ENCODE measurements at places on chromosomes 7 and 10. TPM values are rescaled to one million over a fixed set of nuclear protein-coding genes. Genes with fewer than 3 reads are reported as not detected.

DNA sequence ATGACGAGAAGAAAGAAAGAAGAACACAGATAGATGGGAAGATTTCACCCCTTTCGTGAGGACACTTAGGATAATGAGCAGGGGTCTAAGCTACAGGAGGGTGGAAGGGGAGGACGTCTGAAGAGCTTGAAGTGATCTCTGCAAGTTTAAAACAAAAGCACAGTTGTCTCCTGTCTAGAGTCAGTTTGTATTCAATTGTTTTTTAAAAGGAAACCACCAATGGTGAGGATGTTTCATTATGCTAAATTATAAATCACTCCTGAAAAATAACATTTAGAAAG is 85.9 kb downstream of the ADAM12 start:
- peaks cover 16% of the 10 kb centered on the region for H3K4me1 ChIP-seq
- no peak overlapping the region for H3K4me3 ChIP-seq
- H3K27ac ChIP-seq, result no peak overlapping the region
- no peak for DNase-seq
- no peaks in the 10 kb centered on the region for H3K27me3 ChIP-seq
- peaks cover 1% of the 10 kb centered on the region for H3K36me3 ChIP-seq

The SLC18A3 gene
- 0.34 TPM for total RNA-seq

DNA sequence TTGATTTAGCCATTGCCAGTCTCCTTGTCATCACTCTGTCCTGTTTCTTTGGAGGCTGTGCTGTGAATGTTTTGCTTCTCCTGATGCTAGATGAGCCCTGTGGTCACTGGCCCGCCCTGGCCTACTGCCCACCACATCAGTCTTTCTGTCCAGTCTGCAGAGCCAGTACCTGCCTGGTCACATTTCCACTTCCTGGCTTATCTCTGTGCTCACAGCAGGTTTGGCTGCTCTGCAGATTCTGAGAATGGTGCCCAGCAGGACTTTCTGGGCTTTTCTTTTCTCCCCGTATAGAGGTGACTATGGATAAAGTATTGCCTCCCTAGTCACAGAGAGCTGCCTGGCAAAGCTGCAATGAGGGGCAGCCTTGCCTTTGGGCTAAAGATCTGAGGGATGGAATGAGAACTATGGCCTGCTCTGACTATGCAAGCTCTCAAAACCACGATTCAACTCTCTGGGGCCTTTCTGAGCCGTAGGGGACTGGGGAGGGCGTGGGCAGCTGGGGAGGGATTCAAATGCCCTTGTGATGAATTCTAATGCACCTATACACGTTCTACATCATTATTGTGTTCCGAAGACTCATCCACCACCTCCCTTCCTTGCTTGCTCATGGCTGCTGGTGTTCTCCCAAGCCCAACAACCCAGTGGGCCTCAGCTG is 410.4 kb upstream of the NPVF start:
- no peaks in the 10 kb centered on the region for H3K36me3 ChIP-seq
- no peak for DNase-seq
- H3K27ac ChIP-seq, result peak overlapping the region; percentile 53
- H3K27me3 ChIP-seq, result no peaks in the 10 kb centered on the region
- H3K4me1 ChIP-seq, result peaks cover 51% of the 10 kb centered on the region

DNA sequence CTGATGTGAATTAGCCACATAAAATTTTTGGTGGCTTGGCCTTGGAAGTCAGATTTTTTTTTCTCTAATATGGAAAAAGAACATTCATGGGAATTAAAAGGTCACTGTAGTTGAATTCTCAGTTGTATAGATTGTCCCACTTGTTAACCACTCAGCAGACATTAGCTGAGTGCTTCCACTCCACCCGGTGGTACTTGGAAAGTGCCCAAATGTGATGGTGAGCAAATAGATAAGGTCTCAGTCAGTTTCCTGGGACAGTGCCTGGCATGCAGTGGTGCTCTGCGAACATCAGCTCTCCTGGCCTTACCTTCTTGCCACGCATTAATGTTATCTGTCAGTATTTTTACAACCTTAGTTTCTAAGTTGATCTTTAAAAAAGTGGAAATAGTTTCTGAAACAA is 1.4 kb downstream of the ATP5F1C start:
- no peak overlapping the region for H3K4me3 ChIP-seq
- peaks cover 57% of the 10 kb centered on the region for H3K4me1 ChIP-seq
- H3K36me3 ChIP-seq, result peaks cover 8% of the 10 kb centered on the region
- no peak for DNase-seq
- H3K27me3 ChIP-seq, result no peaks in the 10 kb centered on the region

GRCh38 chr10:129505500-129506075 is 38.5 kb downstream of the MGMT start:
- DNase-seq, result no peak
- no peaks in the 10 kb centered on the region for H3K4me1 ChIP-seq
- H3K27ac ChIP-seq, result no peak overlapping the region
- no peaks in the 10 kb centered on the region for H3K36me3 ChIP-seq

The NPTX2 gene
- total RNA-seq, result 5.1 TPM

DNA sequence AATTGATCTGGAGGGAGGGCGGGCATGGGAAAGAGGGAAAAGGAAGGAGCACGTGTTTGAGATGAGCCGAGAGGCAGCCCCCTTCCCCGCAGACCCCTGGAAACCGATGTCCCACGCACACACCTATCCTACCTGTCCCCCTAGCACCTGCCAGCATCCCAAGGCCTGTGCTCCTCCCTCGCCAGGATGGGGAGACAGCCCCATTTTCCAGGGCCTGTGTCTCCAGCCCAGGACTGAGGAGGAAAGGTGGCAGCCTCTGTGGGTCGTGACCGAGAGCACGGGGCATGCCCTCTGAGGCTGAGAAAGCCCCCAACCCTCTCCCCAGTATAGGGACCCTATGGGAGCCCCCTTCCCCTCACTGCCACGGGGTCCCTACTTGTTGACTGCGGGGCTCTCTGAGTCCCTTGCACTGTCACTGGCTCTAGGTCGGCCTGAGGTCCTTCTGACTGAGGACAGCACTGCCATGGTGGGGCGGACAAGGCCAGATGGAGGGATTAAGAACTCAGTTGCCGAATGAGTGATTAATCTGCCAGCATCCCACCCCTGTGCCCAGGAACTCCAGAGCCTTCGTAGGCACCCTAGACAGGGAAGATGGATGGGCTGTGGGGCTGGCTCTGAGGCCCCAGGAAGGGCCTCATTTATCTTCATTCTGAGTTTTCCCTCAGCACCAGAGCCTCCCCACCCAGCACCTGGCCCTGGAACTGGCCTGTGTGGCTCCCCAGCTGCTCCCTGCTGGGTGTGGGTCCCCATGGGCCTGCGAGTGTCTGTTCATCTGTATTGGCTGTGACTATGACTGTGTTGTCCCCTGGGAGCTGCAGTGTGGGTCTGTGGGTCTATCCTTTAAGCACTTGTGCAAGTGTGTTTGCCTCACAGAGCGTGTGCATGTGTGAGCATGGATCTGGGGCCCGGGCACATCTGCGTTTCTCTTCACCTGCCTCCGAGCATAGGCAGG is 26.0 kb downstream of the CRHR2 start:
- no peak overlapping the region for H3K4me3 ChIP-seq
- H3K27ac ChIP-seq, result no peak overlapping the region
- peaks cover 2% of the 10 kb centered on the region for H3K36me3 ChIP-seq
- H3K27me3 ChIP-seq, result peaks cover 3% of the 10 kb centered on the region
- H3K4me1 ChIP-seq, result no peaks in the 10 kb centered on the region

Measured in osteocyte (in vitro differentiated cells).